Fibroblast of skin of left biceps (primary cell): ENCODE measurements at places on chromosomes 16 and 17.

DNA sequence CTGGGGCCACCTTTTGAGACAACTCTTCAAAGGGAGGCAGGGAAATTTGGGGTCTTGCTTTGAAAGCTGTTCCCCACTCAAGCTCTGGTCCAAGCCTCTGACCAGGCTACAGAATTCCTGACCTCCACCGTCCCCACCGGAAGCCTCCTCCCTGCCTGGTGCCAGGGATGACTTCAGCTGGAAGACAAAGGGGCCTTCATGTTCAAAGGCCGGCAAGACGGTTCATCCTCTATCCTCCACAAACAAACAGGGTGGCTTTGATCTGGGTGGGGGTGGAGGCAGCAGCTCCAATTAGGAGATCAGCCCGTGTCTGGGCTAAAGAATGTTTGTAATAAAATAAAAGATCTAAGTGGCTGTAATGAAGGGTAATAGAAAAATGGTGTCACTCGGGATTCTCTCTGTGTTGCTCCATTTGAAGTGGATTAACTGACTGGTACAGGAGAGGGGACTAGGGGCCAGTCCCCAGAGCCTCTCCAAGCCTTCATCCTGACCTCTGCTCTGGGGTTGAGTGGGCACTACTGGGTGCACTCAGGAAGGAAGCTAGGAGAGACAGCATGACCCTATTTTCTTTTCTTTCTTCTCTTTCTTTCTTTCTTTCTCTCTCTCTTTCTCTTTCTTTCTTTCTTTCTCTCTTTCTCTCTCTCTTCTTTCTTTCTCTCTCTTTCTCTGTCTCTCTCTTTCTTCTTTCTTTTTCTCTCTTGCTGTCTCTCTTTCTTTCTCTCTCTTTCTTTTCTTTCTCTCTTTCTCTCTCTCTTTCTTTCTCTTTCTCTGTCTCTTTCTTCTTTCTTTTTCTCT, 27.5 kb upstream of the NKD1 start:
- no peak for DNase-seq

DNA sequence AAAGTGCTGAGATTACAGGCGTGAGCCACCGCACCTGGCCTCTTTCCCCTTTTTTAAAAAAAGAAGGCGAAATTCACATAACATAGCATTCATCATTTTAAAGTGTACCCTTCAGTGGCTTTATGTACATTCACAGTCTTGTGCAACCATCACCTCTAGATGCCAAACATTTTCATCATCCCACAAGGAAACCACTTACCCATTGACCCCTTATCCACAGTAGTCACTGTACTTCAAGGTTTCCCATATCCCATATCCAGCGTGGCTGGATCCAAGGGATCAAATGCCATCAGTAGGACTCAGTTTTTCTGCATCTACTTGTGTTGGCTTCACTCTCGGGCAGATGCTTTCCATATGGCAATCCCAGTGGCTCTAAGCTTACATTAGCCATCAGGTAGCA, 50.3 kb downstream of the BMERB1 start:
- no peak for DNase-seq

DNA sequence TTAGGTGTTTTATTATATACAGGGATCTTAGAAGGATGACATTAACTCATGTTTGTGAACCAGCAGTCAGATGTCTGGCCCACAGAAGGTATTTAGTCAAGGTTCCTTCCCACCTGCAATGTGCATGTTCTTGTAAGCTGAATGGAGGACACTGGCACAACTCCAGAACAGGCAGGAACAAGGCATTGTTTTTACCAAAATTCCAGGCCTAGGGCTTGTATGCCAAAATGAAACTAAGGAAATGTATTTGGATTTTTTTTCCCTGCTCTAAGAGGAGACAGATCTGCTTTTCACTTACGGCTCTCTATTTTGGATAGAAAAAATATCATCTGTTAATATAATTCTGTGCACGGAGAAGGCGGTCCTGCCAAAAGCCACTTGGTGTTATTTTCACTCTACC, 312.5 kb downstream of the GRIN2A start:
- no peak for DNase-seq

GRCh38 chr17:39239640-39240314, 14.0 kb upstream of the STAC2 start:
- DNase-seq: no peak

- DNase-seq: no peak
These were observed 37.3 kb downstream of the SMG6 start for GRCh38 chr17:2266045-2266864.

DNA sequence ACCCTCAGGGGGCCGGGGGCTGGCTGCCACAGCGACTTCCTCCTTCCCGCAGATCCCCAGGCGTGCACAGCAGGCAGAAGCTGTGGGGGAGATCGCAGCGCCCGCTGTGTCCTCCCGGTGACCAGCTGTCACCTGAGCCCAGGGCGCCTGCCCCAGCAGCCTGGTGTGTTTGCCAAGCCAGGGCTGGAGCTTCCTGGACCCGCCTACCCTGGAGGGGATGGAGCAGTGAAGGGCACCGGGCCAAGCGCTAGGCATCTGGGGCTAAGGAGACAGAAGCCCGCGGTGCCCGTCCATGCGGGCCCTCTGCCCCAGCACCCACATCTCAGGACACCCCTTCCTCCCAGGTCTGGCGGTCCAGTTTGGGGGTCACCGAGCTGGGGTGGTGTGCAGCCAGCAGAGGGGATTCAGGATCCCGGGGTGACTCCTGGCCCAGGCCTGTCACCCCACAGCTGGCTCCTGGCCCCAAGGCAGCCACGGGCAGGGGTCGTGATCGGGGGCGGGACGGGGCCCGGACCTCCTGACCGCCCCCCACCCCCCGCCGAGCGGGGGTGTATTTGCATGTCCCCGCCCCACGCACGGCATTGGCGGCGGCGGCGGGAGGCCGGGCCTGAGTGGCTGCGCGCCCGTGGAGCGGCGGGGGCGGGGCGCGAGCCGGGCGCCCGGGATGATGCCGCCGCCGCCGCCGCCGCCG, at the start of gene RAB26:
TSS of gene RAB26 (plus strand) at position 645 of the 691 bp plus-strand sequence. CDS start 159 bp downstream, outside the sequence.
- no peak for DNase-seq

DNA sequence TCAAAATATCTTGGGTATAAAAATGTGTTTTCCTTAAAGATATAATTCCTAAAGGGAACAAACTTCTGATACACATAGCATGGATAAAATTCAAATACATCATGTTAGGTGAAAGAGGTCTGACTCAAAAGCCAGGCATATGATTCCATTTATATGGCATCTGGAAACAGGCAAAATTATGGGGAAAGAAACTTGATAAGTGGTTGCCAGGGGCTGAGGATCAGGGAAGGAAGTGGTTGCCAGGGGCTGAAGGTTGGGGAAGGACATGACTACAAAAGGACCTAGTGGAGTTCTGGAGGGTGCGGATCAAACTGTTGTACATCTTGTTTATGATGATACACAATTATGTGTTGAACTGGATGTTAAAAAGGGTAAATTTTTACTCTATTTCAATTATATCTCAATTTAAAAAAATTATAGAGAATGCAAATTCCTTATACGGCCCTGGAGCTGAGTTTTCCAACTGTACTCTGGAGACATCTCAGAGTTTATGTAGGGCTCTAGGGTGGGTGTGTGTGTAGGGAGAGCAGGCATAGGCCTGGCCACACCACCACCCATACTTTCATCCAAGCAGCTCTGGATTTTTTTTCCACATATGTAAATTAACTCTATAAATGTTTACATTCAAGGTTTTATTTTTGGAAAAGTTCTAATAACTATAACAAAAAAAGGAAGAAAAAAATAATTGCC, 55.0 kb downstream of the AMFR start:
- DNase-seq: peak; percentile 12

DNA sequence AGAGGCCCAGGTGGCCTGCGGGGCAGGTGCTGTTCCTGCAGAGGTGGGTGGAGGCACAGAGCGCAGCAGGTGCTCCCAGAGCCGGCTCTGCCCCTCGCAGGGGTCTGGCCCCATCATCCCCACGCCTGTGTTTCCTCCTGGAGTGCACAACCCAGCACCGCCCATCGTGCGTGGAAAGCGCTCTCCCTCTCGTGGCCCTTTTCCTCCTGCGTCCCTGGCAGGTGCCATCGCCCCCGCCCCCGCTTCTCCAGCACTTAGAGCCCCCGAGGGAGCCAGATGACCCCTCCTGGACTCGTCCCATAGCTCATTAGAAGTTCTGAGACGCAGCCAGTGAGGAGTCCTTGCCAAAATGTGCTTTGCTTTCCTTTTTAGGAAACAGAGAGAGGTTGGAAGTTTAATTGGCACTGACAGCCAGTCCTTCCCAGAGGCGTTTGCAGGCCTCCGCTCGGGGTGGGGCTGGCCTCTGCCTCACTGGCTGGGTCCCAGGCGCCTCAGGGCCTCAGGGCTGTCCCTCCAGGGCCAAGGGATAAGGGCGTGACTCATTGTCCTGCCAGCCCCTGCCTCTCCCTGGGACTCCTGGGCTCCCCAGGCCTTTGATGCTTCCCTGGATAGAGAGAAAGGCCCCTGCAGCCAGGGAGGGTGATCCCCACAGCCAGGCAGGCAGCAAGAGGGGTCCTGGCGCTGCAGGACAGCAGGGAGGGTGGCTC, 32.2 kb upstream of the CHMP6 start:
- peak; percentile 8 for DNase-seq

- no peak for DNase-seq
These were observed 122.3 kb downstream of the PCTP start for GRCh38 chr17:55873017-55873758.

GRCh38 chr16:987906-988305, 6.3 kb downstream of the SOX8 start:
- DNase-seq: no peak

DNA sequence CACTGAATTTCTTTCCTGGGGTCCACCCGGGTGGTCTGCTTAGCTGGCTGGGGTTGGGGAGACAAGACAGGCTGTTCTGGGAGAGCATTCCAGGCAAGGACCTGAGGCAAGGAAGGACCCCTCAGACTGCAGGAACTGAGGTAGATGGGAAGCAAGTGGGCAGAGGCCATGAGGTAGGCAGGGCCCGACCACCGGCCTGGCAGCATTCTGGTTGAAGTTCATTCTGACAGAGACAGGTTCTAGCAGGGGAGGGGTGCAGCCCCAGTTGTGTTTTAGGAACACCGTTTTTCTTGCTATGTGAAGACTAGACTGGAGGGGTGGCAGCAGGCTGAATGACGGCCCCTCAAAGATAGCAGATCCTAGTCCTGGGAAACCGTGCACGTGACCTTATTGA, 17.5 kb downstream of the B9D1 start:
- DNase-seq: no peak

DNA sequence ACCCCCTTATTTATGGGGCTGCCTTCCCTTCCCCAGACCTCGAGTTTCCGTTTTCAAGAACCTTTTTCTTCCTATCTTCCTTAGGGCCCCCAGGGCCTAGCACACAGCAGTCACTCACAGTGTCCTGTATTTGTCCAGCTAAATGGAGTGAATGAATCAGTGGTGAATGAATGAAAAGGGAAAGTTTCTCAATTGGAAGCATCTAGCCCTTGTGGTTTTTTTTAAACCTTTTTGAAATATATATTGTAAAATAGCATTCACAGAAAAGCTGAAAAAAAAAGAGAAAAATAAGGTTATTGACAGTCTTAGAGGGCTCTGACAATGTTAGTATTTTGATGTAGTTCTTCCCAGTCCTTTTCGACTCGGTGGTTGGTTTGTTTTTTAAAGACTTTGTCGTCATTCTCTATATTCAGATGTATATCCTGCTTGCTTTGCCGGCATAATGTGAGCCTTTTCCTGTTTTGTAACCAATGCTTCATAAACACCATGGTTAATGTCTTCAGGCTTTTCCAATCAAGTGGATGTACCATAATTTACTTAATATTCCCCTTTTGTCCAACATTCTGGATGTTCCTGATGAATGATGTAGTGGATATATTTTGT, 45.3 kb downstream of the RAI1 start:
- DNase-seq: no peak

GRCh38 chr16:12575288-12575687, 228.4 kb downstream of the CPPED1 start:
- no peak for DNase-seq

DNA sequence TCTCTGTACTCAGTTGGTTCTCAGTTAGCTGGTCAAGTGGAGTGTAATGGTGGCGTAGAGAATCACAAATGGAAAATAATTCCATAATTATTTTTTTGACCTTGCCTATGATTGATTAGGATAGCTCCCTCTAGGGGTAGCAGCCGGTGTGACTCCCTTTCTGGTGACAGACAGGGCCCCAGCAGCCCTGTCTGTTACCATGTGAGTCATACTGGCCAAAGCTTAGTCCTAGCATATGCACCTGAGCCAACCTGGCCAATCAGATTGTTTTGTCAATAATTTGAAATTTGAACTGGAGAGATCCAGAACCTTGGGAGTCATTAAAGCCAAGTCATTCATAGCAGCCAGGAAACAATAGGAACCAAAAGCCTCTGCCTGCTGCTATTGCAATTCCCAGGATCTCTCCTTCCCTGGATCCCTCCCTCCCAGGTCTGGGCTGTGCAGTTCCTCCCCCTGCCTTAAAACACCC, 5.6 kb downstream of the PNPO start:
- no peak for DNase-seq

GRCh38 chr17:32388613-32389459, 38.9 kb downstream of the ZNF207 start:
- DNase-seq: no peak

DNA sequence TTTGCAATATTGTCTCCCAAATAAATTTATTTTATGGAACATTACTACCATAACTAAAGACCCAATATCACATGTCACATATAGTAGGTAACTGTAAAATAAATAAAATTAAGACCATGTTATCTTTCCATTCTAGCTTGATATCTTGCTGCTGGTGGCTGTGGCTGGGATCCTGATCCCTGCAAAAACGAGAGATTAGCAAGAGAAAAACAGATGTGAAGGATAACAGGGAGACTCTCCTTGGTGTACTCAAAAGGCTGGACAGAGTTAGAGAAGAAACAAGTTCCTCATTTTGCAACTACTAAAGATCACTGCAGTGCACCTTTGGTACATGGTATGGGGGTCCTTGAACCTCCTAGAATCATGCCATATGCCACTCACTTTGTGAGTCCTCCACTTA, 49.7 kb downstream of the ARHGAP27 start:
- DNase-seq: no peak
